GM13976 (cell line): ENCODE measurements at places on chromosomes 6 and 20.

GRCh38 chr20:54475334-54476168 lies at the start of gene DOK5:
DOK5 (plus strand) TSS chr20:54475593; CDS start chr20:54475947, 354 bp downstream.
- peak; percentile 19 for DNase-seq

- no peak for DNase-seq
These were observed 282.7 kb upstream of the PRDM1 start for GRCh38 chr6:105803442-105803841.

DNA sequence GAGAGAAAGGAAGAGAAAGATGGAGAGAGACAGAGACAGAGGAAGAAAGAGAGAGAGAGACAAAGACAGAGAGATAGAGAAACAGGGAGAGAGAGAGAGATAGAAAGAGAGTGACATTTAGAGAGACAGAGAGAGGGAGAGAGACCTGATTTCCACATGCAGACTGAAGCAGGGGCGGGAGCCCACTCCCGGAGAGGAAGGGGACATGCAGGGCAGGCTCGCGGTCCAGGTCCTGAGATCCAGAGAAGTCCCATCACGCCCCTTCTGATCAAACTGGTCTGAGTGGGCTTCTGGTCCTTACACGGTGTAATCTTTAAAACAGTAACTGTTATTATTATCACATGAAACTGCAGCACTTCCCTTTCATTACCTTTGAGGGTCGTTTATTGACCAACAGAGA lies 62.2 kb downstream of the PHACTR3 start:
- no peak for DNase-seq

DNA sequence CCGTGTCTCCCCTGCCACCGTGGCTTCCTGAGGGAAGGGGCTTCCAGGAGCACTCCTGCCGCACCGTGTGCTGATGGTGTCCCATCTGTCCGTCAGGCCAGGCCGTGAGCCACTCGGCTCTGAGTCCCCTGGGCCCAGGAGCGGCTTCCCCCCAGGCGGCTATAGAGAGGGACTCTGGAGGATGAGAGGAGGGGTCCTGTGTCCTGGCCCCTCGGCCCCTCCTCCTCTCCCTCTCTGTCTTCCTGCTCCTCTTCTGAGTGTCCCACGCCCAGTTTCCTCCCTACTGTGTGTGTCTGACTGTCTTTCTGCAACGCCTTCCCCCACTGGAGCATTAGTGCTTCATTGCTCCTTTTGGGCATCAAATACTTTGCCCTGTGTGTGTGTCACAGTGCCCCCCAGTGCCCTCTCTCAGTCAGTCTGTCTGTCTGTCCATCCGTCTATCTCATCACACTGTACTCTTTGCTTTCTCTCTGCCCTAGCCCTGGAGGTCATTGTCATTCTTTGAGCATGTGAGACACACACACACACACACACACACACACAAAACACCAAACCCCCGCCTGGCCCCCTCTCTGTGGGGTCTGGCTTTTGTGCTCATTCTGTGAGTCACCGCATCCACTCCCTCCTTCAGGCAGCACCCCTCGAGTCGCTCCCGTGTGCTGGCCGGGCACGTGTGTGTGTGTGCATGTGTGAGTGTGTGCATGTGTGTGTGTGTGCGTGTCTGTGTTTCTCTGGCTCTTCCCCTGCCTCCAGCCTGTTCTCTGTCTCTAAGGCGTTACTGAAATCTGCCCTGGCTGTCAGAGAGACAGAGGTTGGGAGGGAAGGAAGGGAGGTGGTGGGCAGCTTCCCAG lies 71.9 kb downstream of the SRC start:
- DNase-seq = no peak

- DNase-seq = no peak
These were observed 67.6 kb upstream of the CNKSR3 start for GRCh38 chr6:154578004-154578559.

DNA sequence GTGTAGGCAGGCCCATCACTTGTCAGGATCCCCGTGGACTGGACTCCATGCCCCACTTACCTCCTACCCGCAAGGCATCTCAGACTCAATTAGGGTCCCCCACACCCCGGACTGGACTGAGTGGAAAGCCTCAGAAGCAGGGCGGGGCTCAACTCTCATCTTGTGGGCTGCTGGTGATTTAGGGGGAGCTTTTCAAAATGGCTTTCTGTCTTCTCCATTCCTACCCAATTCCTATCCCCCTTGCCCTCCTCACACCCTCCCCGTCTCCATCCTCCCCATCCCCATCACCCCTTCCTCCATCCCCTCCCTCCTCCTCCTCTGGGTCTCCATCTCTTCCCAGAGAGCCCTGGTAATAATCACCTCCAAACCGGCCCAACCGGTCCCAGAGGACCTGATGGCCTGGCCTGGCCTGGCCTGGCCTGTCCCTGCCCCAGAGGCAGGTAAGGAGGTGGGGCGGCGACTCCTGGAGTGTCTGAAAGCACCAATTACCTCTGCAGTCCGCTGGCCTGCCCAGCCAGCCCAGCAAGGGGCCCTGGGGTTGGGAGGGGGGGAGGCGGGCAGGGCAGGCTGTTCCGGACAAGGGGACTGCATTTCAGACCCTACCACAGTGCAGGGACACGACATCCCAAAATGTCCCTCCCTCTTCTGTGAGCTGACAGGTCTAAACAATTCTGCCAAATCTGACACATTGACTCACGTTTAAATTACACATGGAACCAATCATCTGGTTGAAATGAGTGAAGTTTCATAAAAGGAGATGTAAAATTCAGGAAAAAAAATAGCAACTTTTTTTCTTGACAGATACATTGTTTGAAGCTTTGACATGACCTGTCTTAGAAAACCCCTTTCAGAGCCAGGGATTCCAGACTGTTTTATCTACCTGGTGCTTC lies 24.8 kb downstream of the MAFB start:
- DNase-seq = no peak

GRCh38 chr20:17850684-17851026 lies 117.9 kb downstream of the SNX5 start:
- DNase-seq = no peak

DNA sequence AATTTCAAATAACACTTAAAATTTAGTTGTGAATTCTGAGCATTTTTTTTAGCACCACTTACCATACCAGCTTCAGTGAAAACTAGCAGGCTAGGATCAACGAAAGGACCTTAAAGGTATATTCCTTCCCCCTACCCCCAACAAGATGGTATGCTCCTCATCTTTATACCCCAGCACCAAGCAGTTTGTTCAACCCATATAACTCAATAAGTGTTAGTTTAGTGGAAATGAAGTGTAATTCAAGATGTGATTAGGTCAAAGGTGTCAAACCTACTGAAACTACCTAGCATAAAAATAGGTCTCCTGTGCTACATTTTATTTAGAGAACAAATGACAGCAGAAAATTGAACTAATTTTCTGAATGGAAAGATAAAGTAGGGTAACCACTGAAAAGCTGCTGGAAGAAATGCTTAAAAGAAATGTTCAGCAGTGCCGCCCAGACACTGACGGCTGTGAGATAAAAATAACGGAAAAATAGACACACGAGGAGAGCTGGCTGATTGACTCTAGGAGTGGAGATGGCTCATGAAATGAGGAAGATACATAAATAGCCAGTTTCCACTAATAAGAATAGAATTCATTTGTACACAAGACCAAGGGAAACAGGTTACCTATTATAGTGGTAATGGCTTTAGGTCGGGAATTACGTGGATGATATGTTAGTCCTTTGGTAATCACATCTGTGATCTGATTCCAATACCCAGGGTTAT lies 94.8 kb downstream of the IPCEF1 start:
- no peak for DNase-seq

DNA sequence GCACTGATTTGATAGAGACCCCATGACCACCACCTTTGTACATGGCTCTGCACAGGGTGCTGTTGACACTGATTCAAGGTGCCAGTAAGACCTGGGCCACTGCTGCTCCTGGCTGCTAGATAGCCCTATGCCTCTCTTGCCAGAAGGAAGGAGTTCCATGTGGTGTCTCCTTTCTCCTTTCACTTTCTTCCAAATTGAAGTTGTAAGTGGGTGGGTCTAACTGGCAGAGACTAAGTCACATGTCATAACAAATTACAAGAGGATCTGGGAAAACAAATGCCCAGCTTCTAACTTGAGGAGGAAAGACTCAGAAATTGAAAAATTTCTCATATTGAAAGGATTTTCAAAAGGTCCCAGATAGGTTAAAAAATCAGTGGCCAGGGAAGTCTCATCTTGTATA lies 116.8 kb downstream of the TFAP2B start:
- DNase-seq = no peak

DNA sequence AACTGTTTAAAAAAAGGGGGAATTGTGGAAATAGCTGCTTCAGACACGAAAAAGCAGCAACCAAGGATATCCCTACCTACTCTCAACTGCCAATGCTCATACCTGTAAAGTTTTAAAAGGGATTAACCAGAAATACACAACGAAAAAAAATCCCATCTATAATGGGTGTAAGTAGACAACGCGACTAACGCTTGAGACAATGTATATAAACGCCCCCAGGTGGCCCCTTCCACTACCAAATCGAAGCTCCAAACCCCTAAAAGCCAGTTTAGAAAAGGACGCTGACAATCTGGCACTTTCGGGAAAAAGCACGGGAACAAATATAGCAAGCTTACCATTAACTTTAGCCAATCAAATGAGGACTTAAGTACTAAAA lies 94.5 kb upstream of the BTN3A2 start:
- DNase-seq = no peak

GRCh38 chr20:57501461-57502335 lies 23.2 kb downstream of the CTCFL start:
- DNase-seq = no peak

GRCh38 chr6:159075506-159076228 lies 30.9 kb upstream of the TAGAP start:
- no peak for DNase-seq

DNA sequence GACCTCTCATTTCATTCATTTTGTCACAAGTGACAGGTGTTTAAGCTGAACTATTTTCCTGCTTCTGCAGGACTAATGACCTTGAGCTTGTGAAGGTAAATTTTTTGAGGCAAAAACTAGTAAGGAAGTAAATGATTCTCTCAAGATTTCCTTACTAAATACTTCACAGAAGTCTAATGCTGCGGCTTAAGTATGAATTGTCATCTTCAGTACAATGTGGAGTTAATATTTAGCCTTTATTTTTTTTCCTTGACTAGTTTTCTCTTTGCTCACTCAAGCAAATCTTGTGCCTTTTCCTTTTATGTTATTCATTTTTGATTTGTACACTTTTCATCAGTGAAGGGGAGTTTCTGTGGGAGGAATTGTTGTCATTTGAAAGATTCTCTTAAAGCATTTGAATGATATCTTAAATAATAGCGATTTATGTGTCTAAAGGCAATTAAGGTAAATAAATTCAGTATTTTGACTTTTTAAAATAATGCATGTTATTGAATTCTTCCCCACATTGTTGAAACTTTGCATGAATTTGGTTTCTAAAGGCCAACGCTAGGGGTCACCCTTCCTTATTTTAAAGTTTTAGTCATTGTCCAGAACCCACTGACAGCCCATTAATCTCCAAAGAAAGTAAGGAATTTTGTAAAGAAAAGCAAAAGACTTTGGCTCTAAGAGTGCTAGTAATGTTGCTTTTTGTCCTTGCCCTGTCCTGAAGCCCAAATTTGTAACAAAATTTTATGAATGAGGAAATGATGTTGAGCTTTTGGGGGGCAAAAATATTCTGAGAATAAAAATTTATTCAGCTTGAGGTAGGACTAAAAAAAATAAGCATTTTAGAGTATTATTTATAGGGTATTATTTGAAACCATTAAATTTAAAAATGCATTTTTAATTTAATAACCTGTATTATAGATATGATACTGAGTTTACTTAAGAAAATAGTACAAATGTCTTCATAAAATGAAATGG lies 157.4 kb upstream of the LAMA2 start:
- no peak for DNase-seq

DNA sequence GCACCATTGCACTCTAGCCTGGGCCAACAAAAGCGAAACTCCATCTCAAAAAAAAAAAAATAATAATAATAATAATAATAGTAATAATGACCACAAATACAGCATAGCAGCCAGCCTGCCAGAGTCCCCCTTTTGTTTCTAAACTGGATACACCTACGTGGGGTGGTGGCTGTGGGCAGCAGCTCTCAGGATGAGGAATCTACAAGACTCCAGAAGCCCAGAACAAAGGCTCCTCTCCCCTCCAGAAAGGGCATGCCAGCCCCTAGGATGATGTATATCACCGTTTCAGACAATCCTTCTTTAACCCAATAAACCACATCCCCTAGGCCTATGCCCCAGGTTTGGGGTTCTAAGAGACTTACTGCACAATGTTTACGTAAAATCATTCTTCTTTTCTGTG lies 155.9 kb downstream of the QRSL1 start:
- no peak for DNase-seq

DNA sequence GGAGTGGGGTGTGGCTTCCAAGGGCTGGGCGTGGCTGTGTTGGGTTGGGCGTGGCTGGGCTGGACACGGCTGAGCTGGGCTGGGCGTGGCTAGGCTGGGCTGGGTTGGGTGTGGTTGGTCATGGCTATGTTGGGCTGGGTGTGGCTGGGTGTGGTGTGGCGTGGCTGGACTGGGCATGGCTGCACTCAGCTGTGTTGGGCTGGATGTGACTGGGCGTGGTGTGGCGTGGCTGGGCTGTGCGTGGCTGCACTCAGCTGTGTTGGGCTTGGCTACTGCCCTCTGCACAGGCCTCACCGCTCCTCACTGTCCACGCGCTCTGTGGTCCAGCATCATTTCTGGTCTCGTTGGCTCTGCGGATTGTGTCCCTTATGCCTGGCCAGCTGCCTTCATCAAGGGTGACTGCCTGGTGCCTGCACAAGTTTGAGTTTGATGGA lies 43.5 kb upstream of the SLCO4A1 start:
- DNase-seq = peak; percentile 72

DNA sequence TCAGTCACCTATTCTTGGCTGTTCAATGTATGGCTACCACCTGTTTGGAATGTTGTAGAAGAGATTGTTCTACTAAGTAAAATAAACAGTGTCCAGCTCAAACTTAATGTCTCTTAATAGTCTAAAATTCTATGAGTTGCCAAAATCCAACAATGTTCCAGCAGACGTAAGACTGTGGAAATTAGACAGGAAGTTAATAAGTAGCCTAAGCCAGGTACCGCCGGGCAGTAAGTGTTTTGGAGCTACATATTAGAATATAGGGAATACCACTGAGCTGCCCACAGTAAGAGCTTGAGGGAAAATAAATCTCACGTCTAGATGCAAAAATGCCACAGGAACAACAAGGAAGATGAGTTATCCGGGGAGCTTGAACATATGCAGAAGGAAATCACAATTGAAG lies 7.8 kb upstream of the MANEA start:
- no peak for DNase-seq

DNA sequence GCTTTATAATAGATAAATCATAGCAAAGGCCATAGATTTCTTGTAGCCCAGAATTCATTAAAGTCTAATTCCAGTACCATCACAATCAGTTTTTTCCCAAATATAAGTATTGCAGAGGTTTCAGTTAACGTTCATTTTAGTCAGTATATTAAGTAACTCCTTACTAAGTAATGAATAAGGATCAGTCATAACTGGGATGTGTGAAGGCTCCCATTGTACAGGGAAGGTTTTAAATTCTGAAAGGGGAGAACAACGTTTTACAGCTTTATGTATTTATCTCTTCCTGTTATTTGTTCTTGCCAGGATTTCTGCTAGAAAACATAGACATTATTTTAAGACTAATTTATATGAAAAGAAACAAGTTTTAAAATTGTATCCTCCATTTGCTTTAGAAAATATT lies 215.5 kb upstream of the LAMP5 start:
- no peak for DNase-seq
